Stimulated activated CD8-positive, alpha-beta memory T cell treated with anti-CD3 and anti-CD28 coated beads, Interleukin-2, amount 100 ng/mL, for 48 hours (primary cell): ENCODE measurements at places on chromosomes 3 and 15.

DNA sequence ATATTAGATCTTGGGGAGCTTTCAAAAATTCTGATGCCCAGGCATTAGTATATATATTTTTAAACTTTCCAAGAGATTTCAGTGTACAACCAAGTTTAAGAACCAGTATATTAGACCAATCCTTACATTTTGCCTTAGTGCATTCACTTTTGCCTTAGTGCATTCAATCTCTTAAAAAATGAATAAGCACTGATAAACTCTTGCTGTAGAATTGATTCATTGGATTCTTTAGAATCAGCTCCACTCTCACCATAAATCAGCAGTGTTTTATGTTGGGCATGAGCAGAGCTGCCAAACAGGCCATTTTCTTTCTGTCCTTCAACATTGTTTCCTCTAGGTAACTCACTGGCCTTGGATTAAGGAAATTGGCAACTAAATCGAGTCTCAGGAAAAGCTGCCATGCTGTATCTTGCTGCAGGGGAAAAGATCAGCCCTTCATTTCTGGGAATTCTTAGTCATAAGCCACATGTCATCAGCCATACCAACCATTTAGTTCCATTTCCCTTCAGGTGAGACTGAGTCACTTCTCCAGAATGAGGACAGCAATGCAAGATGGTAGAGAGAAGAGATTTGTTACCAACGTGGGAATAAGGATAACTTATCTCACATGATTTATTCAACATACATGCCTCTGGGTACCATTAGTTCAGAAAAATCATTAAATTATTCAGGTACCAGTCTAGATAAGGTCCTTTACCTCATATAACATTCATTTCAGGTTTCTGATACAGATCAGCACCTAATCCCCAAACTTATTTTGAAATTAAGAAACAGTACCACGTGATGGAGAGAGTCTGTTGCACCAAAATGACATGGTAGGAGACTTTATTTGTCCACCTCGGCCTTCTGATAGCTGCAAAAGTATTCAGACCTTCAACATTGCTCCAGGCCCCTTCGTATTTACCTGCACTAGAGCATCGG lies 192.5 kb downstream of the P3H2 start:
- no peak for DNase-seq

DNA sequence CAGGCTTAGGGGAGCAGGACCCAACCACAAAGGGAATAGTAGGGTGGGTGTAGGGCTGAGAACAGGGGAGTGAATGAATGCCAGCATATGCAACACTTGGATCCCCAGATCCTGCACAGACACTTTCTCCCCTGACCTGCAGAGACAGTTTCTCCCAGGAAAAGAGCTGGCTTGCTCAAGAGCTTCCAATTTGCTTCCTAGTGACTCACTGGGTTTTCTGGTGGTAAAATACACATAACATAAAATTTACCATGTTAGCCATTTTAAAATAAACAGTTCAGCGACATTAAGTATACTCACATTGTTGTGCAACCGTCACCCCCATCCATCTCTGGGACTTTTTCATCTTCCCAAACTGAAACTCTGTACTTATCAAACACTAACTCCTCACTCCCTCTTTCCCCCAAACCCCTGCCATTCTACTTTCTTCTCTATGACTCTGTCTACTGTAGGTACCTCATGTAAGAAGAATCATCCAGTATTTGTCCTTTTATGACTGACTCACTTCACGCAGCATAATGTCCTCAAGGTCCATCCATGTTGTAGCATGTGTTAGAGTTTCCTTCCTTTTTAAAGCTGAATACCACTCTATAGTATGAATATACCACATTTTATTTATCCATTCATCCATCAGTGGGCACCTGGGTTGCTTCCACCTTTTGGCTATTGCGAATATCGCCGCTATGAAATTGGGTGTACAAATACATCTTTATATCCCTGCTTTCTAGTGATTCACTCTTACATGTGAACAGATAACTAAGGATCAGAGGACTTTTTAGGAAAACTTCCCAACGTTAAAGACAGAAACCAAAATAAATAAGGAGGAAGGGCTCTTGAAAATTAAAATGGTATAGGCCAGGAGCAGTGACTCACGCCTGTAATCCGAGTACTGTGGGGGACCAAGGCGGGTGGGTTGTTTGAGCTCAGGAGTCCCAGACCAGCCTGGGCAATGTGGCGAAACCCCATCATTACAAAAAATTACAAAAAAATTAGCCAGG lies 95.6 kb upstream of the TJP1 start:
- no peak for DNase-seq

DNA sequence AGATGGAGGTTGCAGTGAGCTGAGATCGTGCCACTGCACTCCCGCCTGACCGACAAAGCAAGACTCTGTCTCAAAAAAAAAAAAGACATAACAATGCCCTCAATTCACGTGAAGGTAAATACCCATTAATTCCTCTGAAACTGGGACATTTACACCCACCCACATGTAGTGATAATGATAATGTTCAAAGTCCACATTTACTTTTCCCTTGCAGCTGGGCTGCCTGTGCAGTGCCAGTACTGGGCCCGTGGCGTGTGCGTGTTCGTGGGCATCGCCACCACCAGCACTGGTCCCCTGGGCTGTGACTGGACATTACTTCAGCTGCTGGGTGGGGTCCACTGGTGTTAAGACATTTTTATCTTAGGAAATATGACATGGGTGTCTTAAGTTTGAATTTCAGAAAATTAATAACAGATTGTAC lies 123.6 kb downstream of the SLC25A26 start:
- DNase-seq: no peak

DNA sequence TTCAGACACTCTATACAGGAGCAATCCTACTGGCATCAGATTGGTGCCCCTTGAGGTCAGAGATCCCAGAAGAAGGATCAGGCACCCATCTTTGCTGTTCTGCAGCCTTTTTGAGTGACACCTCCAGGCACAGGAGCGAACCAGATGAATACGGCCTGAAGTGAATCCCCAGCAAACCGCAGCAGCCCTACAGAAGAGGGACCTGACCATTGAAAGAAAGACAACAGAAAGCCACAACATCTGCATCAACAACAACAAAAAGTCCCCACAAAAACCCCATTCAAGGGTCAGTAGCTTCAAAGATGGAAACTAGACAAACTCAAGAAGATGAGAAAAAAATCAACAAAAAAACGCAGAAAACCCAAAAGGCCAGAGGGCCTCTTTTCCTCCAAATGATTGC lies 130.4 kb downstream of the PPM1L start:
- DNase-seq: no peak

- no peak for DNase-seq
Measured at GRCh38 chr3:176920766-176921160, 276.5 kb downstream of the TBL1XR1 start.

DNA sequence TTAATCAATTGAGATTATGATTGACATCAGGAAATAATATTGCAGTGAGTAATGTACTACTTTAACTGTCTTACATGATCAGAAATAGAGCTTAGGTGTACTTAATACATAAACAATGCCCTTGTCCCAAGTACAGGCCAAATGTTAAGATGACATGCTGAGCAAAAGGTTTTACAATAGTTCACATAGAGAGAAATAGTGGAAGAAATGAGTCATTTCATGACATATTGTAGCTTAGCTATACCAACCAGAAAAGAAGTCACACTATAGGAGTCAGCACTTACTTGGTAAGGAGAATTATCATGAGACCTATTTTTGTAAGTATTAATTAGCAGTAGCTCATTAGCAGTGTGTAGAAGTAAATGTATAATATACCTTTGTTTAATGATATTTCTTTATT lies 96.4 kb upstream of the NANOGP8 start:
- DNase-seq: no peak

DNA sequence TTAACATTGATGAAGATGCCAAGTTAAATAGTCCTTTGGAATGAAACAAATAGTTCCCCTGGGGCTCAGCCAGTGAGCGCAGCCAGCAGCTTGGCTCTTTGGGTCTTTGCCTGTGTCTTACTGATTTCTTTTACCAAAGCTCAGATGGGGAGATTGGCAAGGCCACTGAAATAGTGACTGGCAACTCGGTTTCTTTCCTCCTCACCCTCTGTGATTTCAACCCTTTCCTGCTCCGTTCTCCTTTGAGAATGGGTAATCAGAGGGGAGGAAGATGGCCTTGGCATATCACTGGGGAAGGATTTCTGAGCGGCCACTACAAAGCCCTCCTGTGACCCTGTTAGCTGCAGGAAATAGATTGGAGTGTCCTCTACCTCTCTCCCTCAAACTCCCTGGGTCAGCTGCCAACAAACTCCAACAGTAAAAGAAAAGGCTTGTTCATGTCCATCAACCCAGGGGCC lies 337.1 kb upstream of the LRRFIP2 start:
- no peak for DNase-seq

GRCh38 chr15:94509259-94509658 lies 277.9 kb downstream of the MCTP2 start:
- no peak for DNase-seq

GRCh38 chr3:172685331-172686214 lies 25.3 kb downstream of the NCEH1 start:
- no peak for DNase-seq

- no peak for DNase-seq
Measured at GRCh38 chr15:69557020-69557706, 104.5 kb downstream of the RPLP1 start.
